GF-D8 (cell line): ENCODE measurements at places on chromosomes 11 and 22.
A peak's percentile ranks its signal among the peaks of the same experiment; 100 is the strongest.

DNA sequence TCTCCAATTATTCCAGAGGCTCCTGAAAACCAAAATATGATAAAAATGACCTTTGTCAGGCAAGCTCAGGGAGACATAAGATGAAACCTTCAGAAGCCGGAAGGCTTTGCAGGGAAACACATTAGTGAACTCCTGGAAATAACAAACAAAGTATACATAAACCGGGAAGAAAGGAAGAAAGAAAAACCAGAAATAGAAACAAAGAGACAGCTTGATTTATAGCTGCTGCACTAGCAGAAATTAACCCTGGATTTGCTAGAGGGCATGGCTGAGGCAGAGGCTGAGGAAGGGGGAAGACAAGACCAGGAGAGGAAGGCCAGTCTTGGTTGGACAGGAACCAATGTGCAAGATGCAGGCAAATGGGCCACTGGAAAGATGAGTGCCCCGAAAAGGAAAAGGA is 33.3 kb downstream of the SLC22A25 start:
- DNase-seq, result no peak

GRCh38 chr11:63919267-63920125 is 2.5 kb upstream of the RCOR2 start:
- no peak for DNase-seq

DNA sequence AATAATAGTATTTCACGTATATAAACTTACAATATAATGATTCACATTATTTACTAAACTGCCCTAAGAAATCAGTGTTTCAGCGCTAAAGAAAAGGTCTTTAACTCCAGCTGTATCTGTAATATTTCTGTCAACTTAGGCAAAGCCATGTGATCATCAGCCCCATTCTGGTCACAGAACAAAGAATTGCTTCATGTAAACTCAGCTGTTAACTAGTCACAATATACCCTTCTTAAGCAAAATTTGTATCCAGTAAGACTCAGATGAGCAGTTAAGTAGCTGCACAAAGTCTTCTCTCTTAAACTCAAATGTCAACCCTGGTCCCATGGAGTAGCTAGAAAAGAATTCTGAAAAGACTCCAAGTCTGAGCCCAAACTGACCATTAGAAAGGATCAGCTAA is 26.6 kb downstream of the HPS5 start:
- no peak for DNase-seq

DNA sequence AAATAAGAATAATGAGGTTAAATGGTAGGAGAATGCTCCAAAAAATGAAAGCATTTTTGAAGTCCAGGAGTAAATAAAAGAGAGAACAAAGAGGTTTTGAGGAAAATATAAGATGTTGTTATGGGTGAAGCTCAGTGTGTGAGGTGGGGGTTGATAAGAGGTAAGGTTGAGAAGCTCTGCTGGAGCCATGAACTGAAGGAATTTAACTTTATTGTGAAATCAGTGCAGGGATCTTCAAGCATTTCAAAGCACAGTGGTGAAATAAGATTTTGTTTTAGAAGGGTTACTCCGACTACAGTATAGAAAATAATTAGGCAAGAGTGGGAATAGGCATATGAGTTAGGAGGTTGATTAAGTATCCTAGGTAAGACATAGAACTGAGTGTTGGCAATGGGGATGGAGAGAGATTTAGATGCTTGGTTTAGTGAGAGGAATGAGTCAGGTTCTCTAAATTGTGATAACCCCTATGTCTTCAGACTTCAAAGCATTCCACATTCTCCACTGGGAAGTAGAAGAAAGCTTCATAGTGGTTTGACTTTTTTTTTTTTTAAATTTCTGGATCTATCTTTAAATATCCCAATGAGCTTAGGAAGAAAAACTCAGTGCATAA is 403.2 kb downstream of the AASDHPPT start:
- no peak for DNase-seq

DNA sequence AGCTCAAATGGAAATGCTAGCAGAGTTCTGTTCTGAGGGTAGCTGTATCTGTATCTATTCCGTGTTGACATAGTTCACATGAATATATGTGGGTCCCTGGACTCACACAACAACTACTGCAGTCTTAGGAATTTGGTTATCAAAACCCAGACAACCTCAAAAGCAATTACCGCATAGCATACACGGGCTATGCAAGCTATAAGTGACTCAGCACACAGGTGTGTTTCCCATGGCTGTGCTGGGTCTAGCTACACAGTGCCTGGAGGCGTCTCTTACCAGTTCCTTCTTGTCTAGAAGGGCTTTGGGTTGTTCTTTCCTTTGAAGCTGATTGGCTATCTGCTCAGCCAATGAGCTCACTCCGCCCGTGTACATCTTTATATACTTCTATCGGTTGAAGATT is 98.2 kb upstream of the BID start:
- DNase-seq, result no peak

DNA sequence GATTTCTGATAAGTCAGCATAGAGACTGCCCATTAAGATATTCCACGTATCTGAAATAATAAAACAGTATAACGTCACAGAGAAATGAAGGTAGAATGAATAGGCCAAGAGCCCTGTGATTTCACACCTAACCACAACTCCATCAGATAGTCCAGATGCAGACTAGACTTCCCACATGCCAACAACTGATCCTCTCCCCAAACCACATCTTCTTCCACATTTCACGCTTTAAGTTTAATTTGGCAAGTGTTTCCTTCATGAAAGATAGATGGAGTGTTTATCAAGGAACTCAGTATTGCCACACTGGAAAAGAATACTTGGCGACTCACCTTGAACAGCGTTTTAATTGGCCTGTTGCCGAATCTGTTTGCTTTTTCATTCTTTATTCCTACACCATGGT is 81.5 kb downstream of the MUC15 start:
- DNase-seq, result no peak

DNA sequence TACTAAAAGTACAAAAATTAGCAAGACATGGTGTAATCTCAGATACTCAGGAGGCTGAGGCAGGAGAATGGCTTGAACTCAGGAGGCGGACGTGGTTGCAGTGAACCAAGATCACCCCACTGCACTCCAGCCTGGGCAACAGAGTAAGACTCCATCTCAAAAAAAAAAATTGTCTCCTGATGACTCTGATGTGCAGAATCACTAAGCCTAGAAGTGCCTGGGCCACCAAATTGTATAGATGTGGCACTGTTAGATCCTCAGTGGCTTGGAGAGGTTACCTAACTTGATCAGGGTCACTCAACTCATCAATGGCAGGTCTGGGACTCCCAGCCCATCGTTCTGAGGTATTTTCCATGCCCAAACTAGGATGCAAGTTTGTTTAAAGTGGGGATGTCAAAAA is 10.6 kb downstream of the PLEKHB1 start:
- no peak for DNase-seq

- peak; percentile 46 for DNase-seq
These were observed 16.9 kb downstream of the SAAL1 start for GRCh38 chr11:18088966-18089365.

GRCh38 chr11:24896118-24896835 is 399.4 kb downstream of the LUZP2 start:
- DNase-seq, result no peak

DNA sequence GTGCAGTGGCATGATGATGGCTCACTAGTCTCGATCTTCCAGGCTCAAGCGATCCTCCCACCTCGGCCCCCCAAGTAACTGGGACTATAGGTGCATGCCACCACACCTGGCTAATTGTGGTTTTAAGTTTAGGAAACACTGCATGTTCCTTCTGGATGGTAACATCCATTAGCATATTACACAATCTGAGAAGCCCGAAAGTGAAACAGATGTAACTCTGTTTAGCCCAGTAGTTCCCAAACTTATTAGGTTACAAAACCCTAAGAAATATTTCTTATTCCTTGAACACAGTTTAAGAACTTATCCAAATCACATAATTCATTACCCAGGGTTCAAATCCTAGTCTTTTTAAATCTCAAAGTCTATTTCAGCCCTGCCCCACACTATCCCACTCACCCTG is 28.3 kb downstream of the POLDIP3 start:
- DNase-seq, result no peak

GRCh38 chr22:36586271-36586670 is 57.3 kb upstream of the EIF3D start:
- DNase-seq, result no peak

- no peak for DNase-seq
These were observed 2.3 kb downstream of the IRF7 start for GRCh38 chr11:613369-613968.

DNA sequence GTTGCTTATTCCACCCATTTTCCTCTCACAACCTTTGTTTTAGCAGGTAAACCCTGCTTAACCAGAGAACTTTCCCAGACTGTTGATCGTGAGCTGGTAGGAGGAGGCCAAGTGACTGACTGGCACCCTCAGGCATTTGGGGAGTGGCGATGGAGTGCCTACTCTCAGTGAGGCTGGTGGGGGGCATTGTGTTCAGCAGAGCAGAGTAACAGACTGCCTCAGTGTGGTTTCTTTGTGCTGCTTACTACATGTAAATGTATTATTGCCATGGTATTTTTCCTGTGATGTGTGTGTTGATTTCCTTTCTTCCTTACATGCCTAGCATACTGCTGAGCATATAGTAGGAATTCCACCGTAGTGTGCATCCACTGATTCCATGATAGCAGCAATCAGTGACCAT is 2.6 kb downstream of the MARK2 start:
- no peak for DNase-seq

DNA sequence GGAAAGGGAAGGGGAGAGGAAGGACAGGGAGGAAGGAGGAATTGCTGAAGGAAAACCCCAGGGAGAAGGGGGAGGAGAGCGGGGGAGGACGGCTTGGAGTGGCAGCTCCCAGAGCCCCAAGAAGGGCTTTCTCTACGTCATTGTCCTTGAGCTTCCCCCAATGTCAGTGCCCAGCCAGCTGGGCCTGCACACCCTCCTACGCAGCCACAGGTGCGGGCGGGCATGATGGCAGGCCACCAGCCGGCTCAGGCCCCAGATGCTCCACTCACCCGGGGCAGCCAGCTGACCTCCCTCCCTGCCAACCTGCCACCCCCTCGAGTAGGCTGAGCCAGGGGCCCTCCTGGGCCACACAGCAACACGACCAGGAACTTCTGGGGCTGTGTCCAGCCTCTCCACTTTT is 11.2 kb downstream of the SYT7 start:
- no peak for DNase-seq

DNA sequence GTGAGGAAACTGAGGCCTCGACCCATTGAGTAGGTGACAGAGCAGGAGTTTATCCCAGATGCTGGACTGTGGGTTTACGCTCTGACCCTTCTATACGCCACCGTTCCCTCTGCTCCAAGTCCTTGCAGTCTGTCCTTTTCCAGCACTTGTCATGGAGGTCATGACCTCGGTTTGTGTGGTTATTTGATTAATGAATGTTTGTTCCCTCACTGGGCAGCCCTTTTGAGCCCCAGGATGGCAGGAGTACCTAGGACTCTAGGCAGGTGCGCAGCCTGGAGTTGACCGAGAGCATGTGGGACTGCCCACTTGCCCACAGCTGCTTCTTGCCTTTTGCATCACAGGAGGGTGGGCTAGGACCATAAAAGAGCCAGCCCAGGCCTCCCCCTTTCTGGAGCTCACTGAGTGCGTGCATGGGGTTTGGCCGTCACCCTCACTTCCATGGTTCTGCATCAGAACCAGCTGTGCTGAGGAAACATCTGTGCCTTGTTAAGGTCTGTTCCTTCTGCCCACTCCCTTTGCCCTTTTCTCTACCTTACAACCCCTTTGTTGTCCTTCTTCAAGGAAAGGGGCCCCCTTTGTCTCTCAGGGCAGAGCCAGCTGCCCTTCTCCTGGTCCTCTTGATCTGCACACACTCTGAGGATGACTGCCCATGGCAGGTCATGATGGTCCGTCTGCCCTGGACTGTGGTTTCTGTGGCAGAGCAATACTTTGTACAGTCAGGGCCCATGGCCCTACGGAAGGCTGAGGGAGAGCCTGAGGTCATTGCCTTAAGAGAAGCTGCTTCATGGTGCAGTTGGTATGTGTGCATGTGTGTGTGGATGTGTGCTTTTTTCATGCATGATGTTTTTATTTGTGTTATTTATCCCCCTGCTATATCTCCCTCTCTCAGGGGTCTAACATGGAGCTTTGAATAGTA is 38.2 kb downstream of the BMAL1 start:
- no peak for DNase-seq

DNA sequence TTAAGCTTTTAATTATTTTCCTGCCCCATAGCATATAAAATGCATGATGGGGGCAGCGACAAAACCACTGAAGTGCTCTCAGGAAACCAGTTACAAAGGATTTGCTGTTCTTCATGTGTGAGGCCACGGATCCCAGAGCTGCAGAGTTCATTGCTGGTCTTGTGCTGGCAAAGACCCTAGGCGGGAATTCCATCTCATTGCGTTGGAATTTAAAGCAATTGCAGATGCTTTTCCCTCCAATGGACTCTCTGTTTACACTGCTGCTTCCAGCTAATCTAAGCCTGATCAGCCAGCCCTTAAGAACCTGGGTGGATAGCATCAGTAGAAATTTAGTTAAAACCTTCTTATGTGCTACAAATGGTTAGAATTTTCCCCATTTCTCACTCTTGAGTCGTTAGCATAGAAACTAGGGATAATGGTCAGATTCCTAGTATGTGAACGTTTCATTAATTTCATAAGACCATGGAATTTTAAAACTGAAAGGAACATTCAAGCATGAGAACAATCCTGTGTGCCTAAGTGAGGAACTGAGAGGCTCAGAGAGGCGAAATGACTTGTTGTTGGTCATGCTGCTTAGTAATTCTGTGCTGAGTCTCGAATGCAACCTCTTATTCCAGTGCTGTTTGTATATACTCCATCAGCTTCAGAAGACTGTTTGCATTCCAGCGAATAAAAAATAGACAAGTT is 36.1 kb upstream of the ADSL start:
- no peak for DNase-seq

DNA sequence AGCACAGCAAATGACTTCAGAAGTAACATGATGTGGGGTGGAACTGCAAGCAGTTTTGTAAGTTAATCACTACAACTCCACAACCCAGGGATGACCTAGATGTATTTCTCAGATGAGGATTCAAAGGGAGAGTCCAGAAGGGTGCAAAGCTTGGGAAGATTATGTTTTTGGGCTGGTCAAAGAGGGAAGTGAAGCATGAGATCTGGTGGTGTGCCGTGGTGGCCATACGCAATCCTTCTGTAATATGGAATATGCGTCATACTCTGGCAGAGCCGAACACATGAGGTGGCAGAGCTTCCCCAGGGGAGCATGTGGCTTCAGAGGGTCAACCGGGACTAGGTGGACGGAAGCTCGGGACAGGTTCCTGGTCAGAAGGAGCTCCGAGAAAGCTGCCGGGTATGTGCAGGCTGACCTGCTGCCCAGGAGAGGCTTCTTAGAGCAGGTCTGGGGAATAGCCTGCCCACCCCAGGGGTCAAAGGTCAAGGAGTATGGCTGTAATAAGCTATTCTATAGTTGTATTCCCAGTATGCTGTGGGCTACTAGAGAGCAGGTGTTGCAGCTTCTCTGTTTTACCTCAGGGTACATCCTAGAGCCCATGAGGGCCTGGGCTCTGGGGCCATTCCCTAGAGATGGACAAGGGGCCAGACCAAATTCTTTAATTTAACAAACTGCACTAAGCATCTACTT is 70.1 kb upstream of the PHOX2A start:
- no peak for DNase-seq
